Kidney tubule cell (primary cell): ENCODE measurements at places on chromosomes 6 and 20.

GRCh38 chr6:31557443-31558317, 10.3 kb downstream of the NFKBIL1 start:
- no peak for DNase-seq

DNA sequence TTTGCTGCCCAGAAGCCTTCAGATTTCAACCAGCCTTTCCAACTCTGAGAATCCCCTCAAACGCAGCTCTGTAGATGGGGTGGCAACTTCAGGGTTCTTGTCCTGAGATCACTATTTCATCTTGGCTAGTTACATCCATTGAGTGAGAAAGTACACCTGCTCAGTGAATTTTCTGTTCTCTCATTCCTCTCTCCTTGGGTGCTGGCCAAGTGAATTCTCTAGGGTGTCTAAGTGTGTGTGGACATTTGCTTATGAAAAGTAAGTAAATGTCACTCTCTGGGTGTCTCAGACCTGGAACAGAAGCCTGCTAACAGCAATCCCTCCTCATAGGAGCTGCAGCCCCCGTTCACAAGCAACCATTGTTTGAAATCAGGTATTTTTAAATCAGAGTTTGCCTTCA, 3.8 kb downstream of the RIN2 start:
- DNase-seq: no peak

GRCh38 chr6:44471271-44471981, 83.9 kb downstream of the CDC5L start:
- DNase-seq: no peak

GRCh38 chr6:147190556-147190955, 13.7 kb upstream of the STXBP5 start:
- DNase-seq: no peak

DNA sequence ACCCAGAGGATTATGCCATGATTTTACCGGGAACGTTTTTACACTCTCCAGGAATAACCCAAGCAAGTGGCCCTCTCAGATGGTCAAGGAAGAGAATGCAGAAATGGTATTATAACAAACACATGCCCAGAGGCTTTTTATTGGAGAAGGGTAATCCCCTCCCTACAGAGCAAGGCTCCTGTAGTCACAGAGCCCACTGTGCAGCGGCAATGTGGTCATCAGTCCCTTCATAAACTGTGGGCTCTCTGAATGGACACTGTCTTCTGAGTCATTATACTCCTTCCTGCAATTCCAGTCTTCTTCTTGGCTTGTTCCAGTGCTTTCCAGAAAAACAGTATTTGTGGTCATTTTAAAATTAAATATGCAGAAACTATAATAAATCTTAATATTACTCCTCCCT, 74.7 kb downstream of the LAMA4 start:
- peak; percentile 5 for DNase-seq

GRCh38 chr6:36533321-36533720, 14.0 kb downstream of the STK38 start:
- no peak for DNase-seq

- DNase-seq: no peak
Observed at GRCh38 chr20:62830821-62831220, 14.0 kb downstream of the COL9A3 start.

GRCh38 chr6:98946879-98947410, 801 bp downstream of the FBXL4 start:
- peak; percentile 59 for DNase-seq

DNA sequence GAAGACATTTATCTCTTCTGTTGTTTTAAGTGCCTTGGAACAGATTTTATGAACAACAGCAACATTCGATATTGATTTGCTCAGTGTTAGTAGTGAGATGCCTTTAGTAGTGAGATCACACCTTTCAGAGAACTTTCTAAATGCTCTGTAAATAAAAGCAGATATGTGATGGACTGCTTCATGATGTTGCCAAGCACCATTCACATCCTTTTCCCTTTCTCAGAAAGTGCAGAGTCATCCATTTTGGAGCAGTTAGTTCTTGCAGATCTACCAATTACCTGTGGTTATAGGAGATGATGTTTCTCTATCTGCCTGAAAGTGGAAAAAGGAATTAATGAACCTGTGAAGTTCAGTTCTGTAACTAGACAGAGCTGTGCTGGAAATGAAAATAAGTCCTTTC, 27.0 kb downstream of the CBFA2T2 start:
- DNase-seq: peak; percentile 56

- DNase-seq: peak; percentile 78
Observed at GRCh38 chr6:33344701-33345697, 27.5 kb upstream of the ZBTB22 start.

DNA sequence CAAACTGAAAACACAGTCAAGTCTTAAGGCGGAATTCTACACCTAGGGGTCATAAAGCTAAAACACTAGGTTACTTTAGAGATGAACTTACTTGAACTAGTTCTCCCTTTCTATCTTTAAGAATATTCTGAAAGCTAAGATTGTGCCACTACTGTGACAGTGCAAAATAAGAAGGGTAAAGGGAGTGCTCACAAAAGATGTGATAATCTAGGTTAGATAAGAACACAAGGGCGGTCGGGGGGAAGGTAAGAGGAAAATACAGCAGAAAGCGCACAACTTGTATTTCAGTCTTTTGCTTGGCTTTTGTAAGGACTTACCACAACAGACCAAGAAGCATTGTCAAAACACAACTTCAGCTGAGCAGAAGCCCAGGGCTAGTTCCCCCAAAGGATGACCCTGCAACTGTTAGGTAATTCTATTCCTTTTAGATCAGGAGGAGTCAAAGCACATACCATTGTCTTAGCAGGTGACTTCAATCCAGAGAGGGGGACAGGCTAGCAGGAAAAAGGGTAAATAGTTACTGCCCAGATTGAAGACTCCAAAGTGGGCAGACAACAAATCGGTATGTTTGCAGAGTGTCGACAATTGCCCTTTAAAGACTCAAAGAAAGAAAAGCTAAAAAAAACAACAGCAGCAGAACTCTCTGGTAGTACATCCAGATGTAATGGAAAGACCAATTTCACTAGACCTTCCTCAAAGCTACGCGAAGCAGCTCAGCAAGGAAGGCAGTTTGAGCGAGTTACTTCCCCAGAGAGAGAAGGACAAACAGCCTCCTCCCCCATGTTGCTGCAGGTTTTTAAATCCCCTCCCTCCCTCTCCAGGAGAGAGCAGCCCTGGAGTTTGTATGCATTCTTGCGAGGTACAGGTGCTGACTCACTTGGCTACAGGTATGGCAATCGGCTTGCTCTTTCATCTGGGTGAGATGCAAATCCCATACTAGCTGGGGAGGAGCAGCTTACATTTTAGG, 59.0 kb downstream of the RIPOR2 start:
- DNase-seq: peak; percentile 61

DNA sequence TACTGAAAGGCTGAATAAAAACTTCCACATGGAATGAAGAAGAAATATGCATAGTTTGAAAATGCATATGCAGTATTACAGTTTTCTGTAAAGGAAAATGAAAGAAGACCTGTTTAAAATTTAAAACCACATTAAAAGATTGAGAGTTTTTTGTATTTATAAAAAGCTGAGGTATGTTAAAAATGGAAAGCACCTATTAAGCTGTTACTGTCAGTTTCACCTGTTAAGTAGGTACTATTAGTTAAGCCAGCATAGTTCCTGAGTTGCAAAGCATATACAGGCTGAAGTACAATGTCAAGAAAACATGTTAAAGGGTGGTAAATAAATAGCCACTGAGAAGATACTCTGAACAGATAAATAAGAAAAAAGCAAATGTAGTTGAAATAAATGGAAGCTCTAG, 69.9 kb downstream of the ATXN1 start:
- no peak for DNase-seq

DNA sequence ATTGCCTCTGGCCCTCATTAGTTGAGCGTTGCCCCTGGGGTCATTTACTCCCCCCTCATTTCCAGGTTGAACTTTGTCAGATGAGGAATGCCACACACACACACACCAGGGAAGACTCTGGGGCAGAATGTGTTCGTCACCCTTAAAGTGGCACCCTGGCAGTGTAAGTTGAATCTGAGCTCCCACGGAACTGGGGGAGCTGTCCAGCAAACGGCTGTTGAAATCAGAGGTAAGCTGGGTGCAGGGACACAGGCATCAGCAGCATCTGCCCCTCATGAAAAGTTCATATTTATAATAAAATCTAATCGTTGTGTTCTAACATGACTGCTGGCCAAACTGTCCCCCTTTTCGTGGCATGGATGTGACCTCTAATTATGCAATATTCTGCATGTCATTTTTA, 4.3 kb upstream of the MC3R start:
- no peak for DNase-seq

DNA sequence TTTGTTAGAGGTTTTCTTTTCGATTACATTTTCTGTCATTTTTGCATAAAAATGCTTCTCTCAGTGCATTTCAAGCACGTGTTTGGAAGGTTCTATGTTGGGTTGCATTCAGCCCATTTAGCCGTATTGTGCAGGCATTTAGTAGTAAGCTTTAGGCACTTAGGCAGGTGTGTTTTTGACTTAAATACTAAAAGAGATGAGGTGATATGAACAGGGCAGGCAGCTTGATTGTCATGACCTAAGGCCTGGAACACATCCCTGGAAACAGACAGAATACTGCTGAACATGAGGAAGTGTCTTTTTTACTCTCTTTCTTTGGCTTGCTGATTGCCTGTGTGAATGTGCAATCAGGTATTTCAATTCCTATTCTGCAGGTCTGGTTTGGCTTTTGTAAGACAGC, 610.5 kb upstream of the MAN1A1 start:
- DNase-seq: no peak

- peak; percentile 67 for DNase-seq
Observed at GRCh38 chr20:23235173-23236027, 115.2 kb upstream of the NXT1 start.

DNA sequence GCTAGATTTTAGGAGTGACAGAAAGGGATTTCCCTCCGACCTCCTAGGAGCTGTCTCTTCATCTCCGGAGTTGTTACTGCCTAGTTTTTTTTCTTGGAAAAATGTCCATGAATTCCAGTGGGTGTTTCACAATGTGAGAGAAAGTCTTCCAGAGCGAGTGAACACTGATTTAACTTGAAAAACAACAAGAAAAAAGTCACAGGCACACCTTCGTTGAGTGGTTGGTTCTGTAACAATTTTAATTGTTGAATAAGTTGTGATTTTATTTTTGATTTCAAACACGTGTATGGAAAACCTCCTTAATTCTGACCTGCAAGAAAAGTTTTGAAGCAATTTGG, 2.9 kb downstream of the TFAP2C start:
- DNase-seq: no peak

DNA sequence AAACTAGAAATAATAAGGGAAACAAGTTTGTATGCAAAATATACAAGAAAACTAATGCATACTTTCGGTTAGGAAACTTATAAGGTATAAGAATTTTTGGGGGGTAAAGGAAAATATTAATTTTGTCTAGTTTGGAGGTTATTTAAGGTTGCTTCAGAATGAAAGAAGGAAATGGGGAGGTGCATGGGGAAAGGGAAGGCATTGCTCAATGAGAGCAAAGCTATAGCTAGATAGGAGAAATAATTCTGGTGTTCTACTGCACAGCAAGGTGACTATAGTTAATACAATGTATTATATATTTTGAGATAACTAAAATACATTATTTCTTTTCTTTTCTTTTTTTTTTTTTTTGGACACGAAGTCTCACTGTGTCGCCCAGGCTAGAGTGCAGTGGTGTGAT, 5.4 kb upstream of the MYMX start:
- no peak for DNase-seq

GRCh38 chr6:51410453-51410852, 591.8 kb downstream of the TFAP2B start:
- no peak for DNase-seq

DNA sequence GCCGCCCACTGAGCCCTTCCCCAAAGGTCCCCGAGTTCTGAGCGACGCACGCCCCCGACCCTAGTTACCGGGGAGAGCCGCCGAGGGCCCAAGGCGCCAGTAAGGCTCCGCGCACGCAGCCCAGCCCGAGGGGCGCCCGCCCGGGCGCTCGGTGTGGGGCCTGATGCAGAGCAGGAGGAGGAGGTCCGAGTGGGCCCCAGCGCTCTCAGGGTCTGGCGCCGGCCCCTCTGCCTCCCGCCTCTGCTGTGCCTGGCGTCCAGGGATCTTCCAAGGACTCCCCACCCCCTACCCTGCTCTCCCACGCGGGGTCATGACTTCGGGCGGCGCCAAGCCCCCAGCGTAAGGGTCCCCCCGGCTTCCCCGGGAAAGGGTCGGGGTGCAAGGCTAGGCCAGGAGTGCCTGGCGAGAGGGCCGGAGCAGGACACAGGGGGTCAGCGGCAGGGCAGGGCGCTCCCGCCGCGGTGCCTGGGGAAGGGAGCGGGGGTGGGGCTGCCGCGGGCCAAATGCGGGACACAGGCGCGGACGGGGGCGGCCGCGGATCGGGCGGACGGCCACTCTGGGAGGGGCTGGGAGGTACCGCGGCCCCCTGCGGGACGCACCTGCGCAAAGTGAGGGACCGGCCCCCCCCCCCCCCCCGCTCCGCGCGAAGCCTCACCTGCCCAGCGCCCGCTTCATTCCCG, 637 bp downstream of the ABHD12 start:
- no peak for DNase-seq

GRCh38 chr6:147001621-147002020, 202.6 kb upstream of the STXBP5 start:
- no peak for DNase-seq

DNA sequence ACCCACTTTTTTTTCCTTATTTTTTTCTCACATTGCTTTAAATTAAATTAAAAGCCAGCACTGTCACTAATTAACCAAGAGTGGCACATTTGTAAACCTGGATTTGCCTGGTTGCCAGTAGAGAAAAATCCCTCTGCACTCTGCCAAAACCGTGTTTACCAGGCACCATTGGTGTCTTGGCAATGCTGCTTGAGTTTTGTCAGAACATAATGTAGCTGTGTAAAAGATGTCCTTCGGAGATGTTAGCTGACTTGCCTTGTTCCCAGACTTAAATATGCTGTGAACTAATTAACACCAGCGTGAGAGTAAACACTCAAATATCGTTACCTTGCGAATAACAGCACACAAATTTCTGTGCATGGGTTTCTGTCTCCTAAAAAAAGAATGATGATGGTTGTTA, 694.9 kb upstream of the ID4 start:
- DNase-seq: no peak

DNA sequence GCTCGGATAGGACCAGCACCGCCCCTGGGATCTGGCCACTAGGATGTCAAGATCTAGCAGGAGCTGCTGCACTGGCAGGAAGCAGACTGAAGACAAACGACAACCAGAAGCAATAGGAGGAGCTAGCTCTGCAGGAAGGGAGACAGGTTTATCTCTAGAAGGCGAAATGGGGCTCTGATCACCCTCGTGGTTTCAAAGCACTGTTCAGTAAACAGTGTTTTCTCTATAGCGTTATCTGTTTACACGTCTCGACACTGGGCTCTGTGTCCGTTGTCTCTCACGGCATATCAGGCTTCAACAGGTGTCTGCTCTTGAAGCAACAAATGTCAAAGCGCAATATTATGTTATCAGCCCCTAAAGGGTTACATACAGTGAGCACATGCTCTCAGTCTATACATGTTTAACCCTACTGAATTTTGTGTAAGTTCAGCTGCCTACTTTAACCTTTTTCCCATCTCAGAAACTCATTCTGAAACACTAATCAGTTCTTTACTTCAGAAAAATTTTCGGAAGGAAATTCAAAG, 23.8 kb downstream of the TMEM14B start:
- DNase-seq: no peak

GRCh38 chr20:44979090-44979621, 12.8 kb downstream of the STK4 start:
- DNase-seq: peak; percentile 9
